ENCODE measurements at places on chromosomes 1 and 21.

- no peak overlapping the region for H3K4me3 ChIP-seq
- H3K27ac ChIP-seq = no peak overlapping the region
- no peak for DNase-seq
- H3K36me3 ChIP-seq = no peaks in the 10 kb centered on the region
- no peaks in the 10 kb centered on the region for H3K27me3 ChIP-seq
These were observed 30.9 kb upstream of the CACYBP start for GRCh38 chr1:174968750-174969244.

- peak; percentile 38 for DNase-seq
- no peaks in the 10 kb centered on the region for H3K36me3 ChIP-seq
- peaks cover 4% of the 10 kb centered on the region for H3K4me1 ChIP-seq
- H3K27ac ChIP-seq = no peak within 1 kb of the TSS
- H3K4me3 ChIP-seq = peak within 1 kb of the TSS; percentile 47
These were observed at the start of gene ZBTB8A for GRCh38 chr1:32538887-32539583. Gene ZBTB8A (plus strand): TSS chr1:32539427. CDS start chr1:32592932, 53,505 bp downstream.

DNA sequence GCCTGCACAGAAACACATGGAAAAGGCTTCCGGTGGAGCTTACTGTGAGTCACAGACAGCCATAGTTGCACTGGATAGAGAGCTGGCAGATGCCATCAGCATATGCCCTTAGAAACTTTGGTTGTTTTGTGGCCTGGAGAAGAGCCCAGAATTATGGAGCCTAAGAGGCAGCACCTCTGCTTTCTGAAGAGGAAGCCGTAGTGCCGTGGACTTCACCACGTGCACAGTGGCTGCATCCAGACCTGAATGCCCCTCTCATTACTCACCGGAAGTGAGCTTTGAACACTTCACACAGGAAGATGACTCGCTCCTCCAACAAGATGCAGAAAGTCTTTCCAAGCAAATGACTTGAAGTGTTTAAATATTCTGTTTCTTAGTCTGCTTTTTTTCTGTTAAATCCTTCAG lies 28.4 kb downstream of the JUN start:
- no peak overlapping the region for H3K4me3 ChIP-seq
- no peak overlapping the region for H3K27ac ChIP-seq
- peaks cover 3% of the 10 kb centered on the region for H3K4me1 ChIP-seq
- H3K27me3 ChIP-seq = no peaks in the 10 kb centered on the region

DNA sequence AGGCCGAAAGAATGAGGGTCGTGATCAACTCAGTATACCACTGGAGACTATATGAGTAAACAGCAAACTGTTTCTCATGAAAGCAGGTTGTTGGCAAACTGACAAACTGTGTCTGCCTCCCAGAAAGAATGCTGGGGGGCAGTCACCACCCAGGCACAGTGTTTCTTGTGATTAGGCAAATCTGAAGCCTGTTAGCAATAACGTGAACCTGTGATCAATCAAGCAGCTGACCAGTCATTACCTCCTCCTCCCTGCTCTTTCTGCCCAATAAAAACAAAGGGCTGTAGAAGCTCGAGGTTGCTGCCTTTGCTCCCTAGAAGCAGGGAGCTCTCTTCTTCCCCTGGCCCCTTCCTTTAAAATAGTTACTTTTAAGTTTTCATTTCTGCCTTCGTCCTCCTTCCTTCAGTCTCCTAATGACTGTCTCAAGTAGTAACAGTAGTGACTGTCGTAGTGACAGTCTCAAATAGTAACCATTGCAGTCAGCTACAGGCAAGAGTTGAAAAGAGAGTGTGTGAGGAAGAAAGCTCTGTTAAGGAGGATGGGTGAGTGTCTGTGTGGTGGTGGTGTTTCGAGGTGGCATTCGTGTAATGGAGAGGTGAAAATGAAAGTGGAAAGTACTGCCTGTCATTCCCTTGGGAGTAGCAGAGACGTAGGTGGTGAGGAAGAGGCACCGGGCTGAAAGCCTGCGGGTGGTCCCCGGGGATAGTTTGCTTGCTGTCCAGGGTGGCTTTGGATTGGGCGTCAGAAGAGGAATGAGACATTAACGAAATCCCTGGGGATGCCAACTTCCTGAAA lies 14.5 kb downstream of the HHAT start:
- H3K27me3 ChIP-seq = no peaks in the 10 kb centered on the region
- peak overlapping the region; percentile 10 for H3K27ac ChIP-seq
- no peaks in the 10 kb centered on the region for H3K36me3 ChIP-seq
- DNase-seq = no peak

GRCh38 chr1:24386241-24386640 lies 27.3 kb downstream of the STPG1 start:
- no peaks in the 10 kb centered on the region for H3K4me1 ChIP-seq
- no peak for DNase-seq
- no peaks in the 10 kb centered on the region for H3K27me3 ChIP-seq
- H3K27ac ChIP-seq = no peak overlapping the region
- H3K36me3 ChIP-seq = no peaks in the 10 kb centered on the region

- H3K4me1 ChIP-seq = peaks cover 4% of the 10 kb centered on the region
- H3K36me3 ChIP-seq = no peaks in the 10 kb centered on the region
- no peak for DNase-seq
- no peaks in the 10 kb centered on the region for H3K27me3 ChIP-seq
- H3K27ac ChIP-seq = no peak overlapping the region
These were observed 3.6 kb downstream of the MEGF6 start for GRCh38 chr1:3607703-3608065.

GRCh38 chr1:24004132-24004531 lies 24.0 kb upstream of the SRSF10 start:
- peaks cover 2% of the 10 kb centered on the region for H3K4me1 ChIP-seq
- no peak overlapping the region for H3K4me3 ChIP-seq
- no peaks in the 10 kb centered on the region for H3K36me3 ChIP-seq
- no peaks in the 10 kb centered on the region for H3K27me3 ChIP-seq

GRCh38 chr1:104100115-104100514 lies 350.4 kb downstream of the AMY1C start:
- DNase-seq = no peak
- no peaks in the 10 kb centered on the region for H3K4me1 ChIP-seq
- H3K4me3 ChIP-seq = no peak overlapping the region
- H3K27me3 ChIP-seq = no peaks in the 10 kb centered on the region

DNA sequence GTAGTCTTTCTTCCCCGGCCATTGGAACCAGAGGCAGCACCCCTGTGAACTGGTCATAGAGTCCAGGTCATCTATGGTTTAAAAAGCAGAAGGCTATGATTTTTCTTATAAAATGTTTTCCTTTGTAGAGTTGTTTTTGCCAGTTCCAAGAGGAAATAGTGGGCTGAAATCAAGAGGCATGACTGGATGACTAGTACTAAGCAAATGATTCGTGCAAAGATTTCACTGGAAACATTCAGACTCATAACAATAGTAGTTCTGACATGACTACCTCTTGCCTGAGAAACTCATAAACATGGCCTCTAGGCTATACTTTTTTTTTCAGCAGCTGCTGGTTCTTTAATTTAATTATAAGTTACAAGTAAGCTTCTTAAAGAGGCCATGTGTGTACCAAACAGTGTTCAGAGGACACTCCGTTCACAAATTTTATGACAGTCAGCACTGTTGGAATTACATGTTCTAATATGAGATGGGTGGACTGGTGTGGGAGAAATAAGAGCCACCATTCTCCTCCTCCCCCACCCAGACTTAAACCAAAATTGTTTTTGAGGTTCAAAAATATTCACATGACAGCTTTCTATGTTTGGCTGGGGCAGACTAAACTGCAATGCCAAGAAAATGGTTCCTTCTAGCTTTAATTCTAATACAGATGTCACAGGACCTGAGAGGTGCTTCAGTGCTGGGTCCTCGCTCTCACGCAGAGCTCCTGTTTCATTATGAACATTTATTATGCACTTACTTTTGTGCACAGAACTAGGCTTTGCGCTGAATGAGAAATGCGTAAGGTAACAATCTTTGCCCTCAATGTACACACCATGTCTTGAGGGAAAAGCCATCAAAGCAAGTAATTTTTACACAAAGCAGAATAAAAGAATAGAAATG lies 147.5 kb downstream of the ZC3H11B start:
- H3K36me3 ChIP-seq = no peaks in the 10 kb centered on the region
- H3K4me3 ChIP-seq = no peak overlapping the region
- no peak overlapping the region for H3K27ac ChIP-seq
- no peaks in the 10 kb centered on the region for H3K27me3 ChIP-seq

DNA sequence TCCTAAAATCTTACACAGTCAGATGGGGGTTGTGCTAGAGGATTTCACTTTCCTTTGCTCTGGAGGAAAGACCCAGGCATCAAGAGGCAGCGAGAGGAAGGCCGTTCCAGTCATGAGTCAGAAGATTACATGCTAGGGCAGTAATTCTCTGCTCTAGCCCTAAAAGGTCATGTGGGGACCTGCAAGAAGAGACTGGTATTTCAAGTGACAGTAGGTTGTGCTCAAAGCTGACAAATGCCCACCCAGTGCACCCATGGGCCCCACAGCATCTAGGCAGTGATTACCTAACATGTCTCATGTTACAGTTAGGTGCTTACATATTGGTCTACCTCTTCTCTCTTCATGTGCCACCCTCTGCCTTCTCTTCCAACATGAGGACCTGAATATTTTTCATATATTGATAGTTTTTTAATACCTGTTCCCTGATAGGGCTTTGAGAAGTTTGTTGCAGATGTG lies 99.7 kb upstream of the BEND5 start:
- no peaks in the 10 kb centered on the region for H3K27me3 ChIP-seq
- H3K36me3 ChIP-seq = no peaks in the 10 kb centered on the region
- no peaks in the 10 kb centered on the region for H3K4me1 ChIP-seq
- H3K4me3 ChIP-seq = no peak overlapping the region
- DNase-seq = no peak

- H3K27me3 ChIP-seq = no peaks in the 10 kb centered on the region
- H3K36me3 ChIP-seq = no peaks in the 10 kb centered on the region
- no peak overlapping the region for H3K27ac ChIP-seq
- DNase-seq = no peak
- H3K4me3 ChIP-seq = no peak overlapping the region
- H3K4me1 ChIP-seq = no peaks in the 10 kb centered on the region
These were observed 28.1 kb upstream of the PPP2R5A start for GRCh38 chr1:212257157-212257556.

DNA sequence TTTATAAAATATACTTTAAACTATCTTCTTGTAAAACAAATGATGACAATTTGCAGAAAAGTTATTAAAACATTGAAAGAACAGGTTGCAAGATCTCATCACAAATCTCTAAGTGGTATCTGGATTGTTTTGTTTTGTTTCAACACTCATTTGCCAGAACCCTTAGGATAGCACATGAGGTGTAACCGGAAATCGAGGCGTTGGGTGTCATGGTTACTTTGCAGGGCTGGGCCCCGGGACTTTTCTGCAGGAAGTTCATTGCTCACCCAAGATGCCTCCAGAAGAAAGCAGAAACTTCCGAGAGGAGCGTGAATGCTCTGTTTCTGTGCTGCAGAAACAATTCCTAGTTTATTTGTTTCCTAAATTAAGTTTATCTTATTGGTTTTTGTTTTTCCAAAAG lies 2.5 kb downstream of the DISC1 start:
- DNase-seq = peak; percentile 26
- H3K36me3 ChIP-seq = no peaks in the 10 kb centered on the region
- no peaks in the 10 kb centered on the region for H3K27me3 ChIP-seq
- H3K4me3 ChIP-seq = no peak overlapping the region

DNA sequence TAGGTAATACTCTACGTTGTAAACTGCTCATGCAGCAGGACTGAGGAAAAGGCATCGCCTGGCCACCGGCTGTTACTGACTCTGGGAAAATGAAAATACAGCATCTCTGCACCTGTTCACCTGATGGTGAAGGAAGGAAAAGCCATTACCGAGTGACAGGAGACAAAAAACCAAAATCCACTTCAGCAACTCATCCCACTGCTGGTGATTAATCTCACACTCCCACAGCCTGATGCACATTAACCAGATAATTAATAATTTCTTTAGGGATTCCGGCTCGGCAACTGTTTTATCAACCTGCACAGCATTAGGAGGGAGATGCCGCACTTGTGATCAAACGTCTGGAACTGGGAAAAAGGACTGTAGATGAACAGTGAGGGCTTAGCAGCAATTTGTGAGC lies 183.9 kb upstream of the ESRRG start:
- H3K4me1 ChIP-seq = no peaks in the 10 kb centered on the region
- no peak for DNase-seq
- no peak overlapping the region for H3K27ac ChIP-seq
- H3K4me3 ChIP-seq = no peak overlapping the region
- H3K36me3 ChIP-seq = no peaks in the 10 kb centered on the region

- no peak overlapping the region for H3K4me3 ChIP-seq
- H3K36me3 ChIP-seq = no peaks in the 10 kb centered on the region
- DNase-seq = peak; percentile 4
- no peaks in the 10 kb centered on the region for H3K4me1 ChIP-seq
- no peaks in the 10 kb centered on the region for H3K27me3 ChIP-seq
These were observed 91.1 kb downstream of the NPHP4 start for GRCh38 chr1:5901150-5901549.

DNA sequence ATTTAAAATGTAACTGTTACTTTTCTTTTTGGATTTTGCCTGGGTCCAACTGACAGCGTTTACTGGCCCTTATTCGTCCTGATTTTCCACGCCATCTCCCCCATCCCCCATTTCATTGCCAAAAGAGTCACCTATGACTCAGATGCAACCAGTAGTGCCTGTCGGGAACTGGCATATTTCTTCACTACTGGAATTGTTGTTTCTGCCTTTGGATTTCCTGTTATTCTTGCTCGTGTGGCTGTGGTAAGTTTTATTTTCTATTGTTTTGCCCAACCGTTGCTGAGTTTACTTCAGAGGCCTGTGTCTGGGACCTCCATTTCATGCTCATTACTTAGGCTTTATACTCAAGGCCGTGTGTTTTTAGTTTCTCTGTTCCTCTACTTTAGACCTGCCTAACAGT lies 9.3 kb downstream of the LEPR start:
- no peaks in the 10 kb centered on the region for H3K36me3 ChIP-seq
- no peak for DNase-seq
- no peak overlapping the region for H3K4me3 ChIP-seq
- no peaks in the 10 kb centered on the region for H3K27me3 ChIP-seq

GRCh38 chr1:29379443-29380073 lies 143.2 kb downstream of the PTPRU start:
- no peak for DNase-seq
- no peaks in the 10 kb centered on the region for H3K27me3 ChIP-seq
- H3K27ac ChIP-seq = no peak overlapping the region
- no peaks in the 10 kb centered on the region for H3K36me3 ChIP-seq

- H3K27ac ChIP-seq = no peak overlapping the region
- no peaks in the 10 kb centered on the region for H3K36me3 ChIP-seq
- H3K27me3 ChIP-seq = peaks cover 2% of the 10 kb centered on the region
- no peaks in the 10 kb centered on the region for H3K4me1 ChIP-seq
- H3K4me3 ChIP-seq = no peak overlapping the region
These were observed 4.3 kb downstream of the TP73 start for GRCh38 chr1:3656450-3657095.

- H3K4me3 ChIP-seq = no peak overlapping the region
- no peak overlapping the region for H3K27ac ChIP-seq
- DNase-seq = no peak
- H3K27me3 ChIP-seq = no peaks in the 10 kb centered on the region
- no peaks in the 10 kb centered on the region for H3K36me3 ChIP-seq
These were observed 302.4 kb downstream of the PTGER3 start for GRCh38 chr1:70745199-70745598.

Data from ovary (tissue), 10 donors.